ENCODE measurements at places on chromosomes 3 and 15. TPM values are rescaled to one million over a fixed set of nuclear protein-coding genes. Genes with fewer than 3 reads are reported as not detected.

WDR72 gene
- total RNA-seq = 0.03 TPM

PRR23E gene
- not detected for total RNA-seq

LDHAL6B gene
- not detected for total RNA-seq

DNAJC13 gene
- total RNA-seq = 54.2 TPM

COL6A5 gene
- total RNA-seq = not detected

ETV5 gene
- total RNA-seq = 79.3 TPM

ALPK3 gene
- total RNA-seq = 1.0 TPM

DNA sequence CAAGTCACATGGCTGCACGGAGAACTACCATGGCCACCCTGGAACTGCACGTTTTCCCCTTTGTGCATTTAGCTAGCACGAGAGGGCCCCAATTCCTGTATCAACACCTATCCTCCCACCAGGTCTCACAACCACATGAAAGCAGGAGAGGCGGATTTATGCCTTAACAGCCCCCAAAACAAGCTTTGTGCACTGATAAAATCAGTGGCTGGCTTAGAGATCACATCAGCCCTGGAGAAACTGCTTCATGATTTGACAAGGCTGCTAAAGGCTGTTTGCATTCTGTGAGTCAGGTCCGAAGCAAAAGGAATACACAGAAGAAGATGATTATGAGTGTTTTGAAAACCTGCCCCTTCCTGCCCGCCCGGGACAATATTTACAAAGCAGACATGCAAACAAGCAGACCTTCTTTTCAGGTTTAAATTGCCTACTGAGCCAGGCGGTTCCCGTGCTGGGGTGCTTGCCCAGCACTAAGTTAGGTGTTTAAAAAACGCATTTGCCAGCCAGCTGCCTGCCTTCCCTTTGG lies 25.9 kb downstream of the CEMIP start:
- no peak overlapping the region for H3K27ac ChIP-seq
- H3K36me3 ChIP-seq = no peaks in the 10 kb centered on the region
- no peak overlapping the region for H3K4me3 ChIP-seq
- no peak for DNase-seq
- H3K27me3 ChIP-seq = peaks cover 10% of the 10 kb centered on the region

- H3K36me3 ChIP-seq = no peaks in the 10 kb centered on the region
- no peak overlapping the region for H3K4me3 ChIP-seq
- no peak overlapping the region for H3K27ac ChIP-seq
- DNase-seq = no peak
- no peaks in the 10 kb centered on the region for H3K4me1 ChIP-seq
Observed at GRCh38 chr3:71815340-71816067, 30.6 kb upstream of the PROK2 start.

GRCh38 chr3:11631820-11632219 lies 11.9 kb downstream of the VGLL4 start:
- no peak for DNase-seq
- no peaks in the 10 kb centered on the region for H3K36me3 ChIP-seq
- no peaks in the 10 kb centered on the region for H3K27me3 ChIP-seq
- H3K4me3 ChIP-seq = no peak overlapping the region
- peak overlapping the region; percentile 67 for H3K27ac ChIP-seq

- DNase-seq = no peak
- no peak overlapping the region for H3K4me3 ChIP-seq
- H3K27me3 ChIP-seq = no peaks in the 10 kb centered on the region
- peaks cover 40% of the 10 kb centered on the region for H3K4me1 ChIP-seq
- no peaks in the 10 kb centered on the region for H3K36me3 ChIP-seq
Observed at GRCh38 chr15:85444122-85444745, 63.8 kb downstream of the AKAP13 start.

DNA sequence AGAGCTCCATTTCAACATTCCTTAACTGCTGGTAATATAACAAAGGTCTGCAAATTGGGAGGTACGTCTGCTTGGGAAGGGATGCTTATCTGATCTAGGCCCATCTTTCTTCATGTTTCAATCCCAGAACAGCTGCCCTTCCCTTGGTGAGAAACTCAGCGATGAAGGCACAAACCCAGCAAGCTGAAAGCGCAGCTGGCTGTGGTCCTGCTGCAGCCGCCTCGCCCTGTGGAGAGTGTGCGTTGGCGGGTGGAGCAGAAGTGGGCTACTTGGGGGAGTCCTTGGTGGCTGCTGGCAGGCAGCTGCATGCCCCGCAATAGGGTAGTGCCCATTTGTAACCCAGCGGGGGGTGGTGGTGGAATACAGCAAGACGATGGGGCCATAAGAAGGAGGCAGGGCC lies 160.6 kb upstream of the WNT5A start:
- no peak overlapping the region for H3K27ac ChIP-seq
- H3K36me3 ChIP-seq = no peaks in the 10 kb centered on the region
- H3K4me1 ChIP-seq = no peaks in the 10 kb centered on the region
- H3K4me3 ChIP-seq = no peak overlapping the region
- DNase-seq = no peak
- H3K27me3 ChIP-seq = no peaks in the 10 kb centered on the region

- peaks cover 4% of the 10 kb centered on the region for H3K4me1 ChIP-seq
- H3K27ac ChIP-seq = no peak overlapping the region
- no peaks in the 10 kb centered on the region for H3K27me3 ChIP-seq
- DNase-seq = no peak
- H3K4me3 ChIP-seq = no peak overlapping the region
Observed at GRCh38 chr3:127070776-127071175, 87.9 kb downstream of the PLXNA1 start.

DNA sequence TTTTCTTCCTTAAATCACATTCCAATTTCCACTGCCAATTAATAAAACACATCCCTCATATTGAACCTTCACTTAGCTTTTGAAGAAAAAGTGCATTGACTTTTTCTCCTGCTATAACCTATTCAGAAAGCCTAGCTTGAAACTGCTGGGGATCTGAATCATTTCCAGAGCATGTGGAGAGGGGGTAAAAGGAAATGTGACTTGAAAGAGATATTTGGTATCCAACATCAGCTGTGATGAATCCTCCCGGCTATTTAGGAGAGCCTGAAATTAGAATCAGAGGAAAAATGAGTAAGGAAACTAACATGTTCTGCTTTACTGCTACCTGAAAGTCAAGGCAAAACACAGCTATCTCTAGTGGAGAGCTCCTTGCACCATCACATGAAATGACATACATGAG lies 2.6 kb upstream of the GNB5 start:
- H3K4me3 ChIP-seq = no peak overlapping the region
- no peak overlapping the region for H3K27ac ChIP-seq
- no peaks in the 10 kb centered on the region for H3K36me3 ChIP-seq
- H3K27me3 ChIP-seq = no peaks in the 10 kb centered on the region
- no peaks in the 10 kb centered on the region for H3K4me1 ChIP-seq

DNA sequence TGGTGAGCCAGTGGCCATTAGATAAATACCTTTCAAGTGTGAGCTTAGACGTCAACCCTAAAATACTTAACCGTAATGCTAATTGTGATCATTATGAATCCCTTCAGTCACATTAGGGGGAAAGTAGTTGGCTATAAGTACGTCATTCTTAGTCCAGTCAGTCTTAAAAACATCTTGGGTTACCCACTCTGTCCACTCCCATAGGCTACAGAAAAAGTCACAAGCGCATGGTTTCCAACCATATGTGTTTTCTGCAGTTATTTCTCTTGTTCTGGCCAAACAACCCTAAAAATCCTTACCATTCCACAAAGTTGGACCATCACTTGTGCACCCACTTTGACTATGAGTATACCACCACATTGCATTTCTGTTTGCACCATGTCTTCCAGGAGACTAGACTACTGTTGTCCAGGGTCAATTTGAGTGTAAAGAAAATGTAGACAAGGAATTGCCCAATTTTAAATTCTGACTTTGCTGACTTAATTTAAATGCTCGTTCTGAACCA lies 3.3 kb downstream of the RPL15 start:
- H3K36me3 ChIP-seq = peaks cover 24% of the 10 kb centered on the region
- H3K4me3 ChIP-seq = no peak overlapping the region
- peaks cover 11% of the 10 kb centered on the region for H3K4me1 ChIP-seq
- H3K27ac ChIP-seq = no peak overlapping the region

GRCh38 chr3:194787072-194787471 lies 101.4 kb downstream of the FAM43A start:
- H3K36me3 ChIP-seq = no peaks in the 10 kb centered on the region
- no peaks in the 10 kb centered on the region for H3K4me1 ChIP-seq
- H3K27me3 ChIP-seq = no peaks in the 10 kb centered on the region
- H3K4me3 ChIP-seq = no peak overlapping the region

- H3K27me3 ChIP-seq = peaks cover 6% of the 10 kb centered on the region
- no peaks in the 10 kb centered on the region for H3K36me3 ChIP-seq
- H3K4me1 ChIP-seq = no peaks in the 10 kb centered on the region
- no peak for DNase-seq
- H3K27ac ChIP-seq = no peak overlapping the region
Observed at GRCh38 chr3:98501270-98501669, 3.8 kb downstream of the OR5K2 start.

- no peaks in the 10 kb centered on the region for H3K4me1 ChIP-seq
- H3K27me3 ChIP-seq = peaks cover under 1% of the 10 kb centered on the region
- no peak overlapping the region for H3K27ac ChIP-seq
- H3K4me3 ChIP-seq = no peak overlapping the region
- no peak for DNase-seq
Observed at GRCh38 chr3:185172086-185173049, 19.5 kb upstream of the C3orf70 start.

- H3K27ac ChIP-seq = peak overlapping the region; percentile 88
- peaks cover 5% of the 10 kb centered on the region for H3K36me3 ChIP-seq
- H3K4me1 ChIP-seq = peaks cover 16% of the 10 kb centered on the region
- no peaks in the 10 kb centered on the region for H3K27me3 ChIP-seq
Observed at GRCh38 chr3:14946739-14947099, 664 bp upstream of the NR2C2 start.

- no peaks in the 10 kb centered on the region for H3K36me3 ChIP-seq
- DNase-seq = no peak
- no peak overlapping the region for H3K4me3 ChIP-seq
- H3K27me3 ChIP-seq = no peaks in the 10 kb centered on the region
- H3K4me1 ChIP-seq = no peaks in the 10 kb centered on the region
Observed at GRCh38 chr3:13712682-13713180, 163.8 kb downstream of the FBLN2 start.

GRCh38 chr15:42275780-42276391 lies 2.7 kb upstream of the TMEM87A start:
- peak overlapping the region; percentile 100 for H3K27ac ChIP-seq
- no peak for DNase-seq
- peaks cover 2% of the 10 kb centered on the region for H3K36me3 ChIP-seq

DNA sequence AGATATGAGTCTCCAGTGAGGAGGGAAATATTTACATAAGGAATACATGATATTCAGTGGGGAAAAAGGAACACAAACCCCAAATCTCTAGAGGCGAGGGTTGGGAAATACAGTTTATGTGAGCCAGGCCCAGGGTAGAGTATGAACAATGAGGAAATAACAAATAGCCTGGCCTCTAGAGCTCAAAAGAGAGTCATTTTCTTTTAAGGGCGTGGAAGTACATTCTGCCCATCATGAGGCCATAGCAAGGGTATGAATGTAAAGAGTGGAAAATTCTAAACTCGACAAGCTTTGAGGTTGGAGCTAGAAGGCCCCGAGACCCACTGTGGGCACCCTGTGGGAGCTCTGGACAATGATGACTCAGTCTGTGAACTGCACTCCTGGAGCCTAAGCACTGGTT lies 27.8 kb upstream of the IGF2BP2 start:
- H3K4me3 ChIP-seq = no peak overlapping the region
- DNase-seq = no peak
- H3K27ac ChIP-seq = no peak overlapping the region
- no peaks in the 10 kb centered on the region for H3K4me1 ChIP-seq

All from Panc1 (cell line).